Left ventricle myocardium inferior (tissue), 1 donor: ENCODE measurements at places on chromosomes 4 and X. TPM values are rescaled to one million over a fixed set of nuclear protein-coding genes. Genes with fewer than 3 reads are reported as not detected.
A peak's percentile ranks its signal among the peaks of the same experiment; 100 is the strongest.

Gene APELA
- not detected for total RNA-seq

- DNase-seq, result no peak
- no peak overlapping the region for H3K4me3 ChIP-seq
- H3K27ac ChIP-seq, result no peak overlapping the region
- no peaks in the 10 kb centered on the region for H3K4me1 ChIP-seq
These were observed 22.0 kb downstream of the CTSO start for GRCh38 chr4:155931634-155932033.

Gene FANCB
- total RNA-seq, result 0.66 TPM

- H3K27ac ChIP-seq, result no peak overlapping the region
- H3K36me3 ChIP-seq, result no peaks in the 10 kb centered on the region
- H3K4me1 ChIP-seq, result no peaks in the 10 kb centered on the region
- no peaks in the 10 kb centered on the region for H3K27me3 ChIP-seq
These were observed 709.8 kb upstream of the DIAPH2 start for GRCh38 chrX:95974890-95975289.

- no peak for DNase-seq
- peak overlapping the region; percentile 48 for H3K4me3 ChIP-seq
- H3K27me3 ChIP-seq, result peaks cover 52% of the 10 kb centered on the region
- no peak overlapping the region for H3K27ac ChIP-seq
These were observed 370.3 kb upstream of the SMIM31 start for GRCh38 chr4:164383358-164384220.

DNA sequence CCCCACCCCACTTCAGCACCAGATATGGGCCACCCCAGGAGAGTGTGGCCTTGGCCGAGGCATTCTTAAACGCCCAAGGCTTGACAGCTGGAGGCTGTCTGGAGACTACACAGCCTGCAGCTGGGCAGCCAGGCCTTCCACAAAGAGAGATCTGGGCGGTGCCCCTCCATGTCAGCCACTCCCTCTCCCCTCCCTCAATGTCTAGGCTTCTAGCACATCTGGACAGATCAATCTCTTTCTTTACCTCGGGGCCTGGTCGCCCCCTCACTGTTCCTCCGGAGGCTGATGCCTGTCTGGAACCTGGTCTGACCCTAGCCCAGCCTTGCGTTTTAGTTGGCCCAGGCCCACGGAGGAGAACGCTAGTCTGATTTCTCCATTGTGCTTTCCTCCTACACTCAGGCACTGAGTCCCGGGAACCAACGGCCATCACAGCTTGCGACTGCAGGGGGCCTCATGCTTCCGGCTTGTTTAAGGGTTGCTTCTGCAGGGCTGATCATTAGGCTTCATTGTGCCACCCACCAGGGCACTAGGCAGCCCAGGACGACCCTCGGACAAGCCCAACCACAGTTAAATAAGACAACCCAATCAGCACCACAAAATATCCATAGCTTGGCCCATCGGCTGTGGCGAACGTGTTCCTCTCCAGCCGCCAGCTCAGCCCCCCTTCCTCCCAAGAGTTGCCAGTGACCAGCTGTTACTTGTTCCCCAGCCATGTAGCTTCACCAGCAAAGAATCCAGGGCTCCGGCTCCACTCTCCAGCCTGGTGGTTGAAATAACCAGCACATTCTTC, 200.6 kb downstream of the BCOR start:
- peaks cover 31% of the 10 kb centered on the region for H3K4me1 ChIP-seq
- peak overlapping the region; percentile 9 for H3K4me3 ChIP-seq
- peak; percentile 37 for DNase-seq
